ENCODE measurements at places on chromosomes 2 and 18.
A peak's percentile ranks its signal among the peaks of the same experiment; 100 is the strongest.

DNA sequence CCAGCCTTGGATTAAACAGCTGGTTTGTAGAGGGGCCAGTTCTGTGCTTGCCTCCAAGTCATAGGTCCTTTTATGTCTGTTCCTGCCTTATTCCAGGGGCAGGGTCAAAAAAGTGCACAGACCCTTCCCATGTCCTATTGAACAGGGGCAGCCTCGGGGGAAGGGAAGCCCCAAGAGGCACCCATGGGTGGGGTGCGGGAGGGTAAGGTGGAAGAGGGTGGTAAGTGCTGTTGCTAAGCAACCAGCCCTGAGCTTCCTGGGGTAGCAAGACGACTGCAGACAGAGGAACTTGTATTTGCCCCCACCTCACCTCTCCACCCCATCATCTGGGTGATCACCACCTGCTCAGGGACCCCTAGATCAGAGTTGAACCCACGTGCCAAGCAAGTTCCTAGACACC is 7.7 kb downstream of the DNMT3A start:
- no peak for DNase-seq

GRCh38 chr2:218569038-218569431 is 396 bp downstream of the CNOT9 start:
- peak; percentile 8 for DNase-seq

GRCh38 chr2:184597571-184597991 is 748 bp upstream of the ZNF804A start:
- DNase-seq: no peak

DNA sequence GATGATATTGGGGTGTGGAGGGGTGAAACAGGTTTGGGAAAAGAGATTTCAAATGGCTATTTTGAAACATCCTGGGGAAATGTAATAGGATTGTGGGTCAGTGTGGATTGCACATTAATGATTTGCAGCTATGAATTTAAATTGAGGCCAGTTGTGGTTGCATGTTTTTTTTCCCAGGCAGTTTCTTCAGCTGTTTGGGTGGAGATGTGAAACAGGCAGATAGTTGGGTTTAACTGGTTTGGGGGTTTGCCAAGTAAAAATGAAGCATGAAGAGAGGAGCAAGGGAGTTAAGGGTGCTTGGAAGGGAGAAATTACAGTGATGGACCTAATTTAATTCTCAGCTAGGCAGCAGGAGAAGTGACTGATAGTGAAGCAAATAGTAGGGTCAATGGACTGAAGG is 16.8 kb downstream of the GPD2 start:
- DNase-seq: no peak

GRCh38 chr2:60331115-60331809 is 222.2 kb downstream of the BCL11A start:
- DNase-seq: no peak

DNA sequence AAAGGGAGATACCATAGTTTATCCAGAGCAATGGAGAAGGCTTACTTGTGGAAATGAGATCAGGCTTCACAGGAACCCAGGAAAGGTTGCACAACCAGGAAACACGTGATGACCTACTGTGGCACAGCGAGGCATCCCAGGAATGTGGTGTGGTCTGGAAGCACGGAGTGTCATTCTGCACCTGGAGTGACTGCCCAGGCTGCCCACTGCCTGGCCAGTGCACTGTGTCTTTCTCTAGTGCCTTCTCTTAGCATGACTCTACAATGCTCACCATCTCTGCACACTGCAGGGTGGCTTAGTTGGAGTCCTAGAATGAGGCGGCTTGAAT is 48.9 kb downstream of the CHST9 start:
- DNase-seq: no peak

GRCh38 chr2:44233450-44234128 is 41.7 kb upstream of the SLC3A1 start:
- DNase-seq: no peak

DNA sequence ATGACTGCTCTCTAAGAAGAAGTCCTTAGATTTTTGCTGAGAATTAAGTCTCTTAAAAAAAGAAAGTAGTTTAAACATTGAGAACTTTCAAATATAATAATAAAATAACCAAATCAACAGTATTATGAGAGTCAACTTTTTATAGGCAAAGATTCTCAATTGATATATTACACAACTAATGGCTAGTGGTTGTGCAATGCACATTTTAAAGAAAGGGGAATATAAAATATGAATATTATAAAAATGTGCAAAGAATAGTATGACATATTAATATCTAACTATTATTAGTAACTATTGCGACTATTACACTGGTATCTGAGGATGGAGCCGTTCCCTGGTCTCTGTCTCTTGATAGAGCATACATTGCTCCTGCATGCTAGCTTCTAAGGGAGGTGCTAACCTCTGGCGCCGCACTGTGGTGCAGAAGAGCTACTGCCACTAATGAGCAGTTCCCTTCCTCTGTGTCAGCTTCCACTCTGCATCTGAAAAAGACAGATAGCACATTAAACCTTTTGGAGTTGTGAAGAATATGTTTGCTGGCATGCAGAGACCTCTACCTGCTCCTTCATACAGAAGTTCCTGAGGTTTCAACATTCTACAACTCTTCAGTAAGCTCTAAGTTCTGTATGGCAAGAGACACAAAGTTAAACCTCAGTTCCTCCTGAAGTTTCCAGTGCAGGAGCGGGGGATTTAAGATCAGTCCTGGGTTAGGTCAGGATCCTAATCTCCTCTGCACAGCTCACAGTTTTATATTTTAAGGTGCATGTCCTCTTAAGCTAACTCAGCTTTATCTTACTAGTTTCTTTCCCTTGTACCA is 3.5 kb upstream of the SLC9A2 start:
- DNase-seq: no peak

DNA sequence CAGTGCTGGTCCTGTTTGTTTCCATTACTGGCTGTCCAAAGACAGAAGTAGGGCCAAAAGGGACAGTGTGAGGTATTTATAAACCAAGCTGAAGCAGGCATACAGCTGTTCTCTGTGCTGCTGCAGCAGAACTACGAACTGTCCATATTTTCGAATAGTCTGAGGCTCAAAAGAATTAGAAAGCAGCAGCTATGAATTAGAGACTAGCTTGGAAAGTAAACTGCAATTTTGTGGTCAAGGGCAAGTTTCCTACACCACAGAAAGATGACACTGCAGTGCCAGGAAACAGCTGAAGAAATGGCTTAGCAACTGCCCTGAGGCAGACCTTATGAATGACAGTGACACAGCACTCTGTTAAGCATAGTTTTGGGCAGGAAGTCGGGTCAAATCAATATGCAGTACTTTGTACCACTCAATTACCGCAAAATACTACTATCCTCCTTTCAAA is 125.3 kb downstream of the TMEM131 start:
- DNase-seq: no peak

DNA sequence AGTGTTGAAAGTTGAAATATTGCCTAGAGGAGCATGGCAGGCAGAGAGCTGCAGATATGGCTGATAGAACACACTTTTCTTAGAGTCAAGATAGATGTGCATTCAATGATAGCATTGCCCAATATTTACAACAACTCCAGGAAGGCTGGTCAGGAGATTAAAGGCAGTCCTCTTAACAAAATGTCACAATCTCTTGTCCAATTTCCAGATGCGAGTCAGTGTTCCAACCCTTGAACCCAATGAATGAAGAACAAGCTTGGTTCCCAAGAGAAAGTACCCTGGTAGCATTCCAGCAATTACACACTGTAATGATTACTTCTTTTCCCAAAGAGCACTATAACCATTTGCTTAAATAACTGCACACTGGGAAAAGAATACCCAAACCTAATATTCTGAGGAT is 839.4 kb upstream of the VRK2 start:
- no peak for DNase-seq

- no peak for DNase-seq
Observed at GRCh38 chr2:83459456-83459855, 999.6 kb downstream of the SUCLG1 start.

DNA sequence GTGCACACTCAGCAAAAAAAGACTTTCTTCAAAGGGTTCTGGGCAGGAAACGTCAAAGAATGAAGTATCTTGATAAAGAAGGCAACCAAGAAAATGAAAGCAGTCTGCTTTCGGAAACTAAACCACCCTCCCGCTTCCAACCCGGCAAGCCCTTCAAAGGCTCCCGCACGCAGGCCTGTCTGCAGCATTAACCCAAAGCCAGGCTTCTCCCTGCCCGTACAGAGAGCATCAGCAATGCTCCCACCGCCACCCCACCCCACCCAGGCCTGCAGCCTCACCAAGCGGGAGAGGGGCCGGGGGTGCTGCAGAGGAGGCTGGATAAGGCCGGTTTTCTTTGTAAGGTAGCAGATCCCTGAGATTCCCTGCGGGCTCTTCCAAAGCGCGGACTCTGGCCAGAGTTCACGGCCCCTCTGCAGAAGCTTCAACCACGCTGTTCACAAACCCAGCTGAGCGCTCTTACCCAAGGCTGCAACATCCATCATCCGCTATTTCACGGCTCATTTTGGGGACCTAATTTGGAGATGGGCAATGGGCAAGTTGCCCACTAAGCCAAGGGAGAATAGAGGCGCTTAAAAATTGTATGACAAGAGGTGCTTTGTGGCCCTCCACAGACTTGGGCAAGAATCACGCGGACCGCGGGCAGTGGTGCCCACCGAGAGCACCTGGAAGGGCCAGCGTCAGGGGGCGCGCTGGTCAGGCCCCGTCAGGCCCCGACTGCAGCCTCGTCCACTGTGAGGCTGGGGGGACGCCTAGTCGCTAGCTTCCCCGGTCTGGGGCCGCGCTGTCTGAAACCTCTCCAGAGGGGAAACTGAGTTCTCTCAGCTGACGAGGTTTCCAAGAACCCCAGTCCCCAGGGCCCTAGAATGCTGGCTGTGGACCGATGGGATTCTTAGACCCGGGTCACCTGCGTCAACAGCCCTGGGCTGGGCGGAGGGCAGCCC is 225.4 kb upstream of the ID2 start:
- no peak for DNase-seq

DNA sequence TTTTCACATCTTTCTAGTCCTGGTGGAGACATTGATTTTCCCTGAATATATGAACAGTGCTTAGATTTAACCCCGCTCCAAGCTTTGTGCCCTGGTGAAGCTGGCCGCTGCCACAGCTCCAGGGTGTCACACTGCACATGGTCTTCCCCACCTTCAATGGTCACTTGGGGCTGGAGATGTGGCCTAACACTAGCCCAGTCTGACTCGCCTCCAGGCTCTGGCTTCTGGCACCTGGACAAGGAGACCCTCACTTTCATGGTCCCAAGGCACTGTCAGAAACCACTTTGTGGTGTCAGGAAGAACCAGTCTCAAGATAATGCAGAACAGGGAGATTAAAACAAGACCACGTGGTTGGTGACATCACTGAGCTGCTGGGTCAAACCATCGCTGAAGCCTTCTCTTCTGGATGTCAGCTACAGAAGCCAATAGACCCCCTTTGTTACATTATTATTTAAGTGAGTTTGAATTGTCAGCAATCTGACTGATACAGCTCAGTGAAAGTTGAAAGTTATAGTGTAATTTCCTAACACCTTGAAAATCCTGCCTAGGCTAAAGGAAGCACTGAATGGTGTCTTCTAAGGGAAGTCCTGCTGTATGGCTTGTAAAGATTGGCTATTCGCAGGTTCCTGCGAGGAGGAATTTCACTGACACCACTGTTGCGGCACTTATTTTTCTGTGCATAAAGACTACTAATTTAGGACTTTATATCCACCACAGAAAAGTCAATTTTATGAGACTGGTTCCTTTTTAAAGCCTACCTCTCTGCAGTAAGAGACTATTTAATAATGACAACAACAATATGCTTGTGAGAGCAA is 55.0 kb upstream of the CTDP1 start:
- no peak for DNase-seq

GRCh38 chr2:14884651-14885050 is 252.1 kb downstream of the LRATD1 start:
- no peak for DNase-seq

DNA sequence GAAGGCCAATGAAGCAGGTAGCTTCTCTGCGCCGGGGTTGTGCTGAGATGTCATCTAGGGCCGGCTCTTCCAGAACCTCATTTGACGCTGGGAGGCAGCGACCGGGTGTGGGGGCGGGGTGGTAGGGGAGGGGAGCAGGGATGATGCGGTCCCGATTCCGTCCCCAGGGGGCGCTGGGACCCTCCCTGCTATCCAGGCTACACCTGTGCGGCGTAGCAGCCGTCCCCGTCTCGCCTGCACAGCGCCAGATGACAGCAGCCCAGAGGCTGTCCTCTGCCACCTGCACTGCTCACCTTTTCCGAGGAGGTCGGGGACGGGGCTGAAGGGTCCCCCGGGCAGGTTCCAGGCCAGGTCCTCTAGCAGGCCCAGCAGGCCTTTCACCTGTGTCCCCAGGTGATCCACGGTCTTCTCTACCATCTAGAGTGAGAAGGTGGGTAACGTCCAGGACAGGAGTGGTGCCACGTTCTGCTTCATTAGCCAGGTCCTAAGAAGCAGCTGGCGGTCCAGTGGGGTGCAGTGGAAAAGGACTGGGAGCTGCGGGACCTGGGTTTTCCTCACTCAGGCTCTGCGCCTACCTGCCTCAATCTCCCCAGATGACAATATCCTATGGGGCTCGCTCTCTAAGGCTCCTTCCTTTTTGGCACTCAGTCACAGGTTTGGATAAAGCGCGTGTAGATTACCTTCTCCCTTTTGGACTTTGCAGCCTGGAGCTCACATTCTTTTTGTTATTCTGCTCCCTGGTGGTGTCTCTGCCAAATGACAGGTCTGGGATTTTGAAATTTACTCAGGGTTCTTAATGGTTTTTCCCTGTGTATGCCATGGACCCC is 56.0 kb upstream of the RAB6C start:
- no peak for DNase-seq

GRCh38 chr2:67462738-67463496 is 65.8 kb downstream of the ETAA1 start:
- DNase-seq: no peak

DNA sequence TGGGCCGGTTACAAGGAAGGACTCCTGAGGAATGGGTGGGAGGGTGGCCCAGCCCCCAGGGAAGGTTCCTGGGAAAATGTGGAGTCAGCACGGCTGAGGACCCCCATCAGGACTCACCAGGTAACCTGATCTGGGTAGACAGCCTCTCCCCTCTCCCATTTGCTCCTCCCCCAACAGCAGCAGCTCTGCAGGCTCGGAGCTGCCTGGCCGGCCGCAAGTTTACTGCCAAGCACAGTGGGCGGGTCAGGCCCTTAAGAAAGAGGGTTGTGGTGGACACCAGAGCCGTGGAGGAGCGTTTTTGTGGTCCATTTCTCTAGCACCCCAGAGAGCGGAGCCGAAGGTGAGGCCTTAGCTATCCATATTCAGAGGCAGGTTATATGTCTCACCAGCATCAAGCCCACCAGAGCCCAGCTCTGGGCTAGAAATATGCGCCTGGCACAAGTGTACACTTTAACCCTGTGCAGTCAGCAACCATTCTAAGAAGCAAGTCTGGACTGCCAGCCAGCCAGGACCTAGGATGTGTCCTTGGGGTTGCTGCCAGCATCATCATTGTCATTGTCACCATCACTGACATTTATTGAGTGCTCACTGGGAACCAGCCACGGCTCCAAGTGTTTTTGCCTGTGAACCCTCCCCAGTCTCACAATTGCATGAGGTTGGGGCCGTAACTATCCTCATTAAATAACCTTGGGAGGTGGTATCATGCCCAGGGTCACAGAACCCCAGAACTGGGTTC is 190.1 kb downstream of the KLHL29 start:
- DNase-seq: no peak

DNA sequence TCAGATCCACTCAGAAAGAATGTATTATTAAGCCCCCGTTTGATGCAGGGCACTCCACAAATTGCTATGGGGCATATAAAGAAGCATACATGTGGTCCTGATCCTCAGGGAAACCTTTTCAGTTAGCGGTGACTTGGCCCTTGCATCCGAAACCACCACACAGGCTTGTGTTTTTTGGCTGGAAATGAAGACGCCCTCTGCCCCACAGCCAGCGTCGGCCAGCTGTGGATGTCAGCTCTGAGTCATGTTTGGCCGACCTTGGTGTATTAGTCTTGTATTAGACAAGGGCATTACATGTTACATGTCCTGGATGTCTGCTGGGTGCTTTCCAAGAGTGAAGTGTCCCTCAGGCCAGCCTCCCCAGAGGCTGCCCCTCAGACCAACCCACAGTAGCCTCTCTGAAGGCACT is 107.6 kb upstream of the MAP3K20 start:
- no peak for DNase-seq
